A549 treated with ZK216348 at 1 μM for 4 hours (cell line): ENCODE measurements at places on chromosomes 12 and 14. TPM values are rescaled to one million over a fixed set of nuclear protein-coding genes. Genes with fewer than 3 reads are reported as not detected.

The UBR7 gene
- total RNA-seq, result 21.5 to 29.6 TPM (median 27.6 TPM) in 5 replicates

The KRT2 gene
- not detected in 5 replicates for total RNA-seq

The ANKRD52 gene
- 30.3 to 53.2 TPM (median 47.3 TPM) in 5 replicates for total RNA-seq

The NRL gene
- total RNA-seq, result 0.53 to 0.97 TPM (median 0.65 TPM) in 5 replicates

The ANO4 gene
- 0.07 to 0.55 TPM (median 0.14 TPM) in 4 of 5 replicates, not detected in the other for total RNA-seq

The B4GALNT1 gene
- total RNA-seq, result 27.2 to 51.6 TPM (median 49.2 TPM) in 5 replicates

The GLT1D1 gene
- not detected in 5 replicates for total RNA-seq

The FGF6 gene
- not detected in 5 replicates for total RNA-seq

The CLECL1 gene
- not detected in 5 replicates for total RNA-seq

The SMOC1 gene
- total RNA-seq, result 15.9 to 25.5 TPM (median 19.2 TPM) in 5 replicates

The PLEKHD1 gene
- total RNA-seq, result 0.05 TPM in 2 of 5 replicates, not detected in the others

The OTX2 gene
- total RNA-seq, result not detected in 5 replicates

The DPY19L2 gene
- 1.3 to 3.3 TPM (median 2.6 TPM) in 5 replicates for total RNA-seq

The SLC25A47 gene
- not detected in 5 replicates for total RNA-seq
